ENCODE measurements at places on chromosomes 2 and 18. TPM values are rescaled to one million over a fixed set of nuclear protein-coding genes. Genes with fewer than 3 reads are reported as not detected.
A peak's percentile ranks its signal among the peaks of the same experiment; 100 is the strongest.

IL37 gene
- not detected for total RNA-seq

YES1 gene
- not detected for total RNA-seq

C1QL2 gene
- not detected for total RNA-seq

CD28 gene
- 44.6 TPM for total RNA-seq

ALPP gene
- total RNA-seq, result not detected

SLC14A1 gene
- total RNA-seq, result not detected

ATOH8 gene
- not detected for total RNA-seq

TUBB8B gene
- total RNA-seq, result not detected

AAK1 gene
- 8.3 TPM for total RNA-seq

SULT1C4 gene
- not detected for total RNA-seq

SCYGR4 gene
- not detected for total RNA-seq

RTP5 gene
- total RNA-seq, result not detected

RASGRP3 gene
- total RNA-seq, result 8.7 TPM

TUBA3D gene
- total RNA-seq, result not detected

MCFD2 gene
- total RNA-seq, result 75.2 TPM

CERKL gene
- not detected for total RNA-seq

ZNF2 gene
- 3.7 TPM for total RNA-seq

APCDD1 gene
- total RNA-seq, result not detected

NXPH2 gene
- total RNA-seq, result not detected

ANKRD53 gene
- not detected for total RNA-seq

LYPD1 gene
- total RNA-seq, result 1.4 TPM

CRACDL gene
- total RNA-seq, result 0.13 TPM

MARS2 gene
- 21.3 TPM for total RNA-seq

PTPRM gene
- total RNA-seq, result not detected

PCARE gene
- total RNA-seq, result not detected

- no peak for DNase-seq
Observed at GRCh38 chr2:17614174-17614930, 73.9 kb downstream of the VSNL1 start.

DNA sequence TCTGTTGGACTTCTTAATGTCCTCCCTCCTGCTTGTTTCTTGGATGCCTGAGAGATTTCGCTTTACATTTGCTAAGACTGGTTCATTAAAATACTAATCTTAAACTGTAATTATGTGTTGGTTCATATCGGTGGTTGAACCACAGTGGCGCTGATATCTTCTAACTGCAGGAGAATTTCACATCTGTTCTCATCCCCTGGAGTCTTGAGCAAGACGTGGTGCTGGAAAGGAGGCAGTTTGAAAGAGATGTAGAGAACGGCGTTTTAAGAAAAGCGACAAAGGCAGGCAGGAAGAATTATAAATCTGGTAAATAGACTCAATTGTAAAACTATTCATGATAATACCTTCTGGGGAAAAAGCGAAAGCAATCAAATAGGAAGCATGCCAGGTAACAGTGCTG is 79.5 kb downstream of the NXPH2 start:
- DNase-seq, result no peak

- DNase-seq, result no peak
Observed at GRCh38 chr2:72034353-72035095, 113.1 kb downstream of the CYP26B1 start.

GRCh38 chr18:984004-984403 is 79.3 kb downstream of the ADCYAP1 start:
- no peak for DNase-seq

GRCh38 chr2:97656905-97657587 is 6.8 kb downstream of the ACTR1B start:
- no peak for DNase-seq

DNA sequence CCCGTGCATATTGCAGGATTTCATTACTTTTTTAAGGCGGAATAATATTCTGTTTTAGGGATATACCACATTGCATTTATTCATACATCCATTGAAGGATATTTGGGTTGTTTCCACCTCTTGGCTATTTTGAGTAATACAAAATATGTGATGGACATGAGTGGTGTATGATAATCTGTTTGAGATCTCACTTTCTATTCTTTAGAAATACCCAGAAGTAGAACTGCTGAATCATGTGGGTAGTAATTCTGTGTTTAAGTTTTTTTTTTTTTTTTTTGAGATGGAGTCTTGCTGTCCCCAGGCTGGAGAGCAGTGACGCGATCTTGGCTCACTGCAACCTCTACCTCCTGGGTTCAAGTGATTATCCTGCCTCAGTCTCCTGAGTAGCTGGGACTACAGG is 201.4 kb downstream of the NYAP2 start:
- DNase-seq, result no peak

- DNase-seq, result no peak
Observed at GRCh38 chr2:72985891-72986683, 68.8 kb downstream of the EMX1 start.

DNA sequence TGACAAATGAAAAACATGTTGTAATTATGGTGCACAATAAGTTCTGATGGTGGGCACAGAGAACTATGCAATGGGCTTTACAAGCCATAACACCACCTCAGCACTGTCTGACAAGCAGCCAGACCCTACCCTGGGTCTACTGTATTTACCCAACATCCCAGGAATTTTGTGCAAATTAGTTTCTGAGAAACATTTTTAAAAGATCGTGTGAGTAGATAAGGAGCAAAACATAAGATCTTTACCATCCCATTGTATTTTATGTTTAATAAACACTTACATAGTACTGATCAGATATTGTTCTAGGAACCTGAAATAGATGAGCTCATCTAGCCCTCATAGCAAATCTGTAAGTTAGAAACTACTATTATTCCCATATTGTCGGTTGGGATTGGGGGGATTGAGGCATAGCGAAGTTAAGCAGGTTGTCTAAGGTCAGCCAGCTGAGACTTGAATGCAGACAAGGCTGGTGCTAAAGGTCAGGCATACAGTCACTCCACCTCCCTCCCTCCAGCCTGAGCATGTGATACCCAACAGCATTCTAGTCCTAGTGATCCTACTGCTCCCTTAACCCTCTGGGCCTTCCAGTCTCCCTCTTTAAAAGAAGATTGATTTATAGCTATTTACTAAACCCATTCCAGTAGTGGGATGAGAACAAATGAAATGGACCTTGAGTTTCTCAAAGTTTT is 67.4 kb upstream of the STAM2 start:
- no peak for DNase-seq

DNA sequence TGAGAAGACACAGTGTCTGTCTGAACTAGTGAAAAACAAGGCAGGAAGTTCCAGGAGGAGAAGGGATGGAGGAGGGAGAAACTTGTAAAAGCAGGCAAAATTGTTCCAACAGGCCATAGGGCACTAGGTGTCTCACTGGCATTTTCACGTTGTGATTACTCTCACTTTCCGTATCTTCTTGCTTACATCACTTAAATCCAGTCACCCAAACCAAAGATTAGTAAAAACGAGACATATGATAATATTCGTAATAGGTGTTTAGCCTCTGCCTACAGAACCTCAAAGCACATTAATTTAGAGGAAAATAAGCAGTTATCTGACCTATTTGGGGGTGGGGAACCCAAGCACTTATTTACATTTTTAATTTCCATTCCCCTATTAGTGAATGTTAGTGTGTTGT is 78.3 kb downstream of the POU3F3 start:
- DNase-seq, result no peak

DNA sequence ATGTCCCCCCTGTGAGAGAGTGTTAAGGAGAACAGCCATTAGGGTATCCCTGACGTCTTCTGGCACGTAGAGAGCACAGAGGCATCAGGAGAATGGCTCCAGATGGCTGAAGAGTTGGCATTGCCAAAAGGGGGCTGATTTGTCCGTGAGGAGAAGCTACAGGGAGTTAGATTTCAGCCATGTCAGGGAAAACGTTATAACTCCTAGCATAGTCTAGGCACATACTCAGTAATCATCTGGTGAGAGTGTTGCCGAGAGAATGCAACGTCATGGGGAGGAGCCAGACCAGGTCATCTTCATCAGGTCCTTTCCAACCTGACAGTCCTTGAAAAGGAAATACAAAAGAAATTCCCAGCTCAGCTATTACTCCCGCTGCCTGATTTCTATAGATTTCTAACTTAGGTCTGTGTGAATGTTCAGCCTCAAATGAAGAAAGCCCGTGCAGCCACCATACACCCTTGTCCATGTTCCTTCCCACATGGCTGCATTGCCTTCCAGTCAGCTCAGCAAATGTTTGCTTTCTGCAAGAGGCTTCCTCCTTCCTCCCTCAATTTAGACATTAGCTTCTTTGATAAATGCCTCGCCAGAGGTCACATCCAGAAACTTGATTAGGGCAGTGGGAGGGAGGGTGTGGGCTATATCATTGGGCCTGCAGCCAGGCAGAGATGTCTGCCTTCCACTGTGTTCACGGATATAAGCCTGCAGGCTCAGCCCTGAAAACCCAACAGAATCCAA is 93.0 kb downstream of the STPG4 start:
- no peak for DNase-seq

- DNase-seq, result no peak
Observed at GRCh38 chr2:127165539-127165935, 54.6 kb downstream of the CYP27C1 start.

- DNase-seq, result no peak
Observed at GRCh38 chr2:31004257-31004656, 134.0 kb downstream of the GALNT14 start.

DNA sequence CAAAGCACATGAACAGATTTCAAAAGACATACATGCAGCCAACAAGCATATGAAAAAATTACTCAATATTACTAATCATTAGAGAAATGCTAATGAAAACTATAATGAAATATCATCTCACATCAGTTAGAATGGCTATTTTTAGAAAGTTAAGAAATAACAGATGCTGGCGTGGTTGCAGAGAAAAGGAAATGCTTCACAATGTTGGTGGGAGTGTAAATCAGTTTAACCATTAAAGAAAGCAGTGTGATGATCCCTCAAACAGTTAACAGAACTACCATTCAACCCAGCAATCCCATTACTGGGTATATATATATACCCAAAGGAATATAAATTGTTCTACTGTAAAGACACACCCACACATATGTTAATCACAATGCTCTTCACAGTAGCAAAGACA is 117.7 kb upstream of the SETBP1 start:
- no peak for DNase-seq

- DNase-seq, result no peak
Observed at GRCh38 chr2:38610851-38611801, 8.4 kb upstream of the HNRNPLL start.

DNA sequence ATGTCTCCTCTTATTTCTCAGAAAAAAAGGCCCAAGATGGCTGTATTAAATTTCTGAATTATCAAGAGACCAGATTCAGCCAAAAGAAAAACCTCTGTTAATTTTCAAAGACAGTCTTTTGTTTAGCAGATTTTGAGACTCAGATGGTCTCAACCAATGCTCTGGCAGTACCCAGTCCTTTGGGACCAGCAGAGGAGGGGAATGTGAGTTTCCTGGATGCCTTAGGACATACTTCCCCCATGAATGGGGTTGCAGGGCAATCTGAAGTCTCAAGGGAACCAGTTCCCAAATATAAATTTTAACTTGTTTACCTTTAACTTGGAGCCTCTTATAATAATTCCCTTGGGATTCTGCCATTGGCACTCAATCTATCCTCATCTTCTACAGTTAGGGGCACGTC is 107.8 kb upstream of the ZNF521 start:
- no peak for DNase-seq

DNA sequence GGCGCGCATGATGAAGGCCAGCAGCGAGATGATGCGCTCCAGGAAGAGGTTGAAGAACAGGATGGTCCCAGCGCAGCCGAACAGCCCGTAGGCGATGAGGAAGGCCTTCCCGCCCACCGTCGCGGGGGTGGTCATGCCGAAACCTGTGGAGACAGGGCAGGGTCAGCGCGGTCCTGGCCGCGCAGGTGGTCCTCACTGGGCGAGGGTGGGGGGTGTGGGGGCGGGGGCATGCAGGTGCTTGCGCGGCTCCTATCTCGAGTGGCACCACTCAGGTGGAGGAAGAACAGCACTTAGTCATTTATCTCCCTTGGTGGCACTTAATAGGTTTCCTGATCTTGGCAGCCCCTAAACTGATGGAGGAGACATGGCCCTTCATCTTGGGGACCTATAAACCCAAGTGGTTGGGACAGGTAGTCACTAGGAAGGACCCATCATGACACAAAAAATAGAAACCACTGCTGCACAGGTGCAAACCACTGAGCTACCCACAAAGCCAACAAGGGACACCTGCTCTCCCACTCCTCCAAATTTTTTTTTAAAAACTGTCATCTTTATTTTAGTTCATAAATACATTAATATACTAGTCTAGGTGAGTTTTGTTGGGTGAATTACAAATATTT is 118.8 kb downstream of the MSH2 start:
- DNase-seq, result peak; percentile 76

GRCh38 chr2:222892321-222892720 is 31.5 kb downstream of the ACSL3 start:
- no peak for DNase-seq

- no peak for DNase-seq
Observed at GRCh38 chr2:168626096-168626495, 170.0 kb downstream of the CERS6 start.

DNA sequence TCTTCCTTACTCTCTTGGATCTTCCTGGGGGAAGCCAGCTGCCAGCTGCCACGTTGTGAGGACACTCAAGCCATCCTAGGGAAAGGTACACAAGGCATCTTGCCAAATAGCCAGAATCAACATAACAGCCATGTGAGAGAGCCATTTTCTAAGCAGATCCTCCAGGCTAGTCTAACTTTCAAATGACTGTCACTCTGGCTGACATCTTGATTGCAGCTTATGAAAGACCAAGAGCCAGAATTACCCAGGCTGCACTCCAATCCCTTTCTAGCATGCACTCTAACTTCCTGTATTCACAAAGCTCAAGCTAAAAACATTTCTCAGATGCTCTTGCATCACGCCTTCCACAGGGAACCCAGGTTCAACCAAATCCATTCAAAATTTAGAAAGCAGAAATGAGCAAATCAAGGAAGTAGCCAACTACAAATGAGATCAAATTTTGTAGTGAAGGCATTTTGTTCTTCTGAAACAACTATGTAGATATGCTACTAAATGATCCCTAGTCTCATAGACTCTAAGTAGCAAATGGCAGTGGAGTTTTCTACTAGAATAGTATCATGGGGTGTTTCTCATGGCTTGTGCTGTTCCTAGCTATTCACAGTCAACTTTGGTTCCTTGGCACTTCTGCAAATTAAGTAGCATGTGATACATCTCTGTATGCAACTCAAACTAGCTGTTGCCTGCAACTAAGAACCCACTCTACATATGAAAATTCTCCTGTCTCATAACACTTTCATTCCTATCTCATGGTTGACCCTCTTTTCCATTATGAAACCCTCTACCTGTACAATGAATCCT is 281.9 kb downstream of the ZEB2 start:
- peak; percentile 55 for DNase-seq

DNA sequence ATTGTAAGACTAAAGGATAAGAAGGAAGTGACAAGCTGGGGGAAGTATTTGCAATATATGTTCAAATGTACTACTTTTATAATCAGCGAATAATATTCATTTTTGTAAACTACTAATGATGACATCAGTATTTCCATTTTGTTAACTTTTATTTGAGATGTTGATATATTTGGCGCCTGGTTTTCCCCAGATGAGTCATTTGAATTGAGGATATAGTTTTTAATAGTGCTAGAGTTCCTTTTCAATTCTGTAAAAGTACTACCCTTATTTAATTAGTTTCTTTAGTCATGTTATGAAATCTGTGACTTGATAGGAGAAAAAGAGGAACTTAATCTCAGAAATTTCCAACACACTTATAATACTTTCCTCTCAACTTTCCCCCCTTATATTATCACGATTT is 495.3 kb downstream of the IRS1 start:
- DNase-seq, result no peak

GRCh38 chr18:22741318-22741717 is 191.8 kb upstream of the RBBP8 start:
- no peak for DNase-seq
